T47D (cell line): ENCODE measurements at places on chromosomes 1 and 21.
A peak's percentile ranks its signal among the peaks of the same experiment; 100 is the strongest.

DNA sequence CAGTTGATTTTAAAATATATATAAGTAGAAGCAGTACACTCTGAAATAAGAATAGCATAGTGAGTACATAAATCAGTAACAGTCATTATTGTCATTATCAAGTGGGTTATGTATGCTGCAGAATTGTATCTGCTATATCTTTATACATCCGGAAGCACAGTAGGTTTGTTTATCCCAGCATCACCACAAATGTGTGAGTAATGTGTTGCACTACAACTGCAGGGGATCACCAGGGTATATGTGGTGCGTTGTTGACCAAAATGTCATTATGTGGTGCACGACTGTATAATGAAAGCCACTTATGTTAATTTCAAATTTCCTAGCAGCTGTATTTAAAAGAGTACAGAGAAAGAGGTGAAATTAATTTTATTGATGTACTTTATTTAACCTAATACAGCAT, 87.7 kb upstream of the GADD45A start:
- DNase-seq, result no peak

DNA sequence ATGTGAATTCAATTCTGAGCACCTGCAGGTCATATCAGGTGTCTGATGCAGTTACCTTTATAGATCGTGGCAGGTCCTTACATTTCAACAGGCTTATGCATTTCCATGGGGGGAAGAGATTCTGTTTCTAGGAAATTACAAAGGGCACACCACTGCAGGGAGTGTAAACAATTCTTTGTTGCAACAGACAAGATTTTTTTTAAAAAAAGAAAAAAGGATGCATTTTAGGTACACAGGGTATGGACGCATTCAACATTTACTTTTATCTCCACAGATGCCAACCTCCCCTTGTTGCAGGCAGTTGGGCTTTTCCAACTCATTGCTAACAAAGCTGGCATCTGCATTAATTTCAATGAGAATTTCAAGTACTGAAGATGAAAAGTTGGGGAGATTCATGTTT, 13.5 kb upstream of the TEKT2 start:
- DNase-seq, result no peak

DNA sequence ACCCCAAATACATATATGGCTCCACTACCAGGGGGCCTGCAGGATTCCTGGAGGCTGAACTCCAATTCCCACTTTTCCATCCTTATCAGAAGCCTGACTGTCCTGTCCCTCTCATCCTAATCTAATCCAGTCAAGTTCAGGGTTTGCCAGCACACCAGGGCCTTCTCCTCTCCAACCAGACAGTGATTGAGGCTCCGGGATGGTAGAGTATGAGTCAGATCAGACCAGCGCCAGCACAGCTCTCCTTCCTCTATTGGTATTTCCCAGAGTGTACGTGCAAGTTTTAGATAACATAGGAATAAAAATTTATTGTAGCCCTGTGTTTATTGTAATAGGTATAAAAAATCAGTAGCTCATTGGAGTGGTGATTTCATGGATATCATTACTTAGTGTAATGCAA, 24.5 kb upstream of the RCSD1 start:
- DNase-seq, result no peak

DNA sequence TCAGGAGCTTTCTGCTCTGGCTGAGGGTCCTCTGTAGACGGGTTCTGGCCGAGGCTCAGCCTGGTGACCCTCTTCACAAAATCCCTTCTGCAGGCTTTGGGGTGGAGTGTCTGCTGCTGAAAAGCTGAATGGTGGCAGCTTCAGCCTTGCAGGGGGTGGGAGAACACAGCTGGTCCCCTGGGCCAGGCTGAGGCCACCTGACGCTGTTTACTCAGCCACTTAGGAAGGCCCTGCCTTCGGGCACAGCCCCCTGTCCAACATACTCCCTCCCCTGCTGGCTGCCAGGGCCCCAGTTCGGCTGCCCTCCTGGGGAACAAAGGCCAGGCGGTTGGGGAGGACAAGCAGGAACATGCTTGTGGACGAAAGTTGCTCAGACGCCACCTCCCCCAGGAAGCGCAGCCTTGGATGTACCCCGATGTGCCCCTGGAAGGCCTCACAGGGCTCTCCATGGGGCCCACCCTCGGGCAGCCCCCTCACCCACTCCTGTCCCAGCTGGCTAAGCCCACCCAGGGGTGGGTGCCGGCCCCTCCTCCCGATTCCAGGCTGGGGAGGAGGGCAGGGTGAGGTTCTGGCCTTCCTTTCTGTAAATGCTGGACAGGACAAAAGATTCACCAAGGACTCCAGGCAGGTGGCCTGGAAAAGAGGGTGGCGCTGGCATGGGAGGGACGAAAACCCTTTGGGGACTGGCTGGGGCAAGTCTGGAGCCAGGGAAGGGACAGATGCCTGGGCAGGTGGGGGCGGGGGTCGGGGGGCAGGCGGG, at the start of gene ANKRD65:
Gene ANKRD65, minus strand, starts transcription at position 130 of the 760 bp plus-strand sequence. CDS start 271 bp downstream, outside the sequence.
- no peak for DNase-seq

DNA sequence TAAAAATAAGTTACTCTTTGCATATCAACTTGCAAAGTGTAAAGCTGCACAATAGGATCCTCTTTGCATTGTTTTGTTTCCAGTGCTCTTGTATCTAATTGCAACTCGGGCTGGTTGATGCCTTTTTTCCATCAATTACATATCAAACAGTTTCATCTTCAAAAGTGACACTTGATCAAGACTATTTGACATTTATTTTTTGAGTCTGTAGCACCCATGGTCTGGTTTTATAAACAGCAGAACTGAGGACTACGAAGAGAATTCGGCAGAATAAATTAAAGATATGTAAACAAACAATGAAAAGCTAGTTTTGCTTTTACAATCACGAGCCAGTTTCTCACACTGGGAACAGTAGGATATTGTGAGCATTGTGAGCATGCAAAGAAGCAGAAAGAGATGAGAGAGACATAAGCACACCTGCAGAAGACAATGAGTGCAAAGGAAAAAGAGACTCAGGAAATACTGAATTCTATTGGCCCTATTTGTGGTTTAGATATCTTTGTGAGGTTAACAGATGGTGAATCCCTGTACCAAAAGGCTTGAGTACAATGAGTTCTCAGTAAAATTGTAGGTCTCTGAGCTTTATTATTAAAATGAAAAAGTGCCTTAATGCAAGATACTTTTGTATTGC, 45.4 kb downstream of the RPL5 start:
- DNase-seq, result no peak

DNA sequence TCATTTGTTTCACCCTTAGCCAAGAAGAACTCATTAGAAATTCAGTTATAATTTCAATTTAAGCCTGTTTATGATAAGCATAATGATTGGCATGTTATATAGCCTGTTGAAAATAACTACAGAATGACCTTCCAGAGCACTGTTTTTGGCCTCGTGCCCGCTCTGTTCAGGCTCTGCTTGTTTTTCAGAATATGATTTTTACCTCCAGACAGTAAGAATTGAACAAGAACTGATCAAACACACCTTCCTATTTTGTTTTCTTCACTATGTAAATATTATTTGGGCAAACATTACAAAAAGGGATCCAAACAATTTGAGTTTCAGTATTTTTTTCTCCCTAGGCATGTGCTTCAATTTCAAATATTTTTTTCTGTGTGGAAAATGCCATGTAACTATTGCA, 48.1 kb upstream of the ANGPTL1 start:
- no peak for DNase-seq

DNA sequence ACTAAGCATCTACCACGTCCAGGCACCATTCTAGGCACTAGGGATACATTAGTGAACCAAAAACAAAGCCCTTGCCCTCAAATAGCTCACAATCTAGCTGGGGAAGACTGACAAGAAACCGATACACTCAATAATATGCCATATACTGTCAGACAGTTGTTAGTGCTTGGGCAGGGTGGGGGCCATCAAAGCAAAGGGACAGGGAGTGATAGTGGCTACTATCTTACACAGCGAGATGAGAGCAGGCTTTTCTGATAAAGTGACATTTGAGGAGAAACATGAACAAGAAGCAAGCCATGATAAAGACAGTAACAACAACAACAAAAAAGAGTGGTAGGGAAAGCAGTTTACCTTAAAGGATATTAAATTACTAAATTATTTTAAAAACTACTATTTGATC, 41.1 kb downstream of the ERO1B start:
- no peak for DNase-seq

- peak; percentile 62 for DNase-seq
These were observed 563 bp upstream of the NFIA start for GRCh38 chr1:61081686-61082310.

DNA sequence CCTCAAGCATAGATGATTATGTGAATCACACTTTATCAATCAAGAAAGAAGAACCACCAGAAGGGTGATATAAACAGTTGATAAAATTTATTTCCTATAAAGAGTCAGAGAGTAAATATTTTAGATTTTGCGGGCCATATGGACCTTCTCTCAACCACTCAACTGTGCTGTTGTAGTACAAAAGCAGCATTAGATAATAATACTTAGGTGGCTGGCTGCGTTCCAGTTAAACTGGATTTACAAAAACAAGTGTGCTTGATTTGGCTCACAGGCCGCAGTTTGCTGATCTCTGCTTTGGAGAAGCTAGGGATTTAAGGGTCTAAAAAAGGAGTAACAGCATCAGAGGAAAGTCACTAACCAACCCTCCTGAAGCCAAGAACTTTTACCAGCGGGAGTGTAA, 1406.0 kb downstream of the KCNT2 start:
- no peak for DNase-seq

- peak; percentile 50 for DNase-seq
These were observed 1.5 kb upstream of the PTP4A2 start for GRCh38 chr1:31939484-31940329.

DNA sequence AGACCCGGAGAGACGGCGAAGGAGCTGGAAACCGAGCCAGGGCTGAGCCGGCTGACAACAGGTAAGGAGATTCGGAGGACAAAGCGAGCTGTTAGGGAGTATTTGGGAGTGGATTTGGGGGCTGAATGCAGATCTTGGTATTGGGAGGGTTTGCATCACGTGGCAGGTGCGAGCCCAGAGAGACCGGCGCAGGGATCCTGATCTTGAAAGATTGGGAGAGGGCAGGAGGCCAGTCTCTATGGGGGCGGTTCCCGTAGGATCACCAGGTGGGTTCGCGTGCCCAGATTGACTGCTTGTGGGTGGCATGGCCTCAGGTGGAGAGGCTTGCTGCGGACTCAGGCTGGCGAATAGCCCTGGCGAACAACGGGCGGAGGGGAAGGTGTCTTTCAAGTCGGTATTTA, 204 bp downstream of the CIART start:
- DNase-seq, result no peak

DNA sequence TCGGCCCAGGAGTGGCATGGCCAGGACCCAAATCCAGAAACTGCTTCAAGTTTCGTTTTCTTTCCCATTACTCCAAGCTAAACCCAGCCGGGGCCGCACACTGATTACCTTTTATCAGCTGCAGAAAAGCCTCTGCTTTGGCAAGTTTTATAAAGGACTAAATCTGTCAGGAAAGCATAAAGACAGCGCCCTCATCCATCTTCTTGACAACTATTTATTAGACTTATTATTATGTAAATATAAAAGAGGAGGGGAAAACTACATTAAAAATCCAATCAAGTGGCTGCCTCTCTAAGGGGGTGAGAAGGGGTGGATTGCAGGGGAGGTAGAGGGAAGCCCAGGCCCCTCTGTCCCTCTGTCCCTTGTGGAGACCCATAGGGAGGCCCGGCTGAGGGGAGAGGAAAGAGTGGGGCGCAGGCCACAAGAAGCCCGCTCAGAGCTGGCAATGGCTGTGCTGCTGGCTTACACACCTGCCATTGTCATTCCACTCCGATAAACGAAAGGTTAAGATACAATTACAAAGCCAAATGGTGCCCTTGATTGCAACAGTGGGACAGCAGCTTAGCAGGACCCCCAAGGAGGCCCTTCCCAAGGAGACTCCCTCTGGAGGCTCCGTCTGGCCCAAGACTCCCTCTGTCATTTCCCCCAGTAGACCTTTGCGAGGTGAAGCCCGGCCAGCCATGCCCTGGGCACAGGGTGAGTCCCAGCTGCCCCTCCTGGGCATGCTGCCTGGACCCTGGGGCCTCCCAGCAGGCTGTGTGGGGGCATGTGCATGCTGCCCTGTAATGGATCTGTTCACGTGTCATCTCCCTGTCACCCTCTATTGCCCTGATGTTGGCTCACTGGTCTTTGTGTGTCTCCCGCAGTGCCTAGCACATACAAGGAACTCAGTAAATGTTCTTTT, 45.4 kb downstream of the KCND3 start:
- DNase-seq, result no peak

DNA sequence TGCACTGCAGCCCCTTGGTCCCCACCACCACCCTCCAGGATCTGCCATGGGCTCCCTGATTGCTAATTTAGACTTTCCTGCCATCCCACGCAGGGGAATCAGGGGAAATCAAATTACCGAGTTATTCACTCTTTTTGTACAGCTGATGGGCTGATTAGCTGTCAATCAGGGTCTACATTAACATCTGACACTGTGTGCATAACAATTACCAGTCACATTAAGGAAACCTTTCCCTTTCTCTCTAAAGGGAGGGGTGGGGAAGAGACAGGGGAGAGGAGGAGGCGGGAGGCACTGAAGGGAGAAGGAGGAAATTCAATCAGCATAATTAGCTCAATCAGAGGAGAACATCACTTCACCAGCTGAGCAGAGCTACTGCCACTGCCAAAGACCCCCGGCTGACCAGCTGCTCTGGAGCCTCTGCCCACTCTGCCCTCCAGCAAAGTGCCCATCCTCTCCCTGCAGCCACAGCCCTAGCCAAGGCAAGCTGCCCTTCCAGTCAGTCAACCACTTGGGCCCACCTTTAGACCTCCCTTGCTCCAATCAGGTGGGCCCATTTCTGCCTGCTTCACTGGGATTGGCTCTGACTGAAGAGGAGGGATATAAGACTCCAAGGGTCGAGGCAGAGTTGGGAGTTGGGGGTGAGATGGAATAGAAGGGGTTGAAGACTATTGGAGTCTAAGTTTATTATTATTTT, 199.3 kb upstream of the ZC3H12A start:
- DNase-seq, result peak; percentile 13

DNA sequence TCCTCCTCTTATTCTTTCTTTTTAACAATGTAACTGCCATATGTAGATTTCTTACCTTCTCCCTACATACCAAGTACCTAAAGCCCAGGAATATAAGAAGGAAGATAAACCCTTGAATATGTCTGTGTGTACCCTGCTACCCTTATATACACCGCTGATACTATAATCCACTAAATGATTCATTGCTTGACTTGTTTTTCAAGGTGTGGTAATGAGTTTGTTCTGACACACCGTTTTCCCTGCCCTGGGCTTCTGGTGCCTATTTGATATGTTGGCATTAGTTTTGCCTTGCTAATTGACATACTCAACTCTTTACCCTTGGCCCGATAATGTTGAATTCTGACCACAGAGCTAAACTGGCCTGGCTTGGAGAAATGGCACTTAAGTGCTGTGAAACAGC, 64.3 kb downstream of the IL23R start:
- DNase-seq, result no peak
